ENCODE measurements at places on chromosomes 7 and 10.

GRCh38 chr10:117275121-117275520 lies 34.2 kb downstream of the SLC18A2 start:
- no peak for DNase-seq

- DNase-seq = no peak
Measured at GRCh38 chr10:122029499-122030199, 40.7 kb downstream of the TACC2 start.

GRCh38 chr7:2717293-2718261 lies 29.6 kb downstream of the AMZ1 start:
- no peak for DNase-seq

DNA sequence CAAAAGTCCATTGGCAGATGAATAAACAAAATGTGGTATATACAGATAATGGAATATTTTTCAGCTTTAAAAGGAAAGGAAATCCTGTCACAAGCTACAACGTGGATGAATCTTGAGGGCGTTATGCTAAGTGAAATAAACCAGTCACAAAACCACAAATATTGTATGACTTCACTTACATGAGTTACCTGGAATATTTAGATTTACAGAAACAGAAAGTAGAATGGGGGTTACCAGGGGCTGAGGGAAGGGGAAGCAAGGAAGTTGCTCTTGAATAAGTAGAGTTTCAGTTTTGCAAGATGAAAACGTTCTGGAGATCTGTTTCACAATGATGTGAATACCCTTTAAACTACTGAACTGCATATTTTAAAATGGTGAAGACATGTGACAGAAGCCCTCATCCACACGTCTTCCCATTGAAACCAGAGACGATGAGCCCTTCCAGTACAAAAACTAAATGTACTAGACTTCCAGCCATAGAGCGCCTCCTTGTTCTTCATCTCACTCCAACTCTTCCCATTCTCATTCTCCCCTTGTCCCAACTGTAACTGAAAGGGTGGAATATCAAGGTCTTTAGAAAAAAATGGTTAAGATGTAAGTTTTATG lies 62.4 kb downstream of the MICU1 start:
- no peak for DNase-seq

DNA sequence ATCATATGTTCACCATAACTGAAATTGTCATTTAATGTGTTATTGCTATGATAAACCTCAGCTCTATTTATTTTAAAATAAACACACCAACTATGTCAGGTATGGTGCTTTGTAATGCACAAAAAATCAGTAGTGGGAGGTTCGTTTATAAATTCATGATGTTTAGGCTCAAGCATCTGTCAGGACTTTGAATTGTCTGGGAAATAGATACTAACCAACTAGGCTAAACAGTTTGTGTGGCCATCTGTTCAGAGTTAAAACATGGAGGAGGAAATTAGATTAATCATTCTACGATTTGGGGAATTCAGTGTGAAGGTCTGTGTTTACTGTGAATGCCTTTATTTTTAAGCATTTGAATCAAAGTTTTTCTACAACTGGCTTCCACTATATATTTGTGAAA lies 212.6 kb upstream of the FZD8 start:
- DNase-seq = no peak

DNA sequence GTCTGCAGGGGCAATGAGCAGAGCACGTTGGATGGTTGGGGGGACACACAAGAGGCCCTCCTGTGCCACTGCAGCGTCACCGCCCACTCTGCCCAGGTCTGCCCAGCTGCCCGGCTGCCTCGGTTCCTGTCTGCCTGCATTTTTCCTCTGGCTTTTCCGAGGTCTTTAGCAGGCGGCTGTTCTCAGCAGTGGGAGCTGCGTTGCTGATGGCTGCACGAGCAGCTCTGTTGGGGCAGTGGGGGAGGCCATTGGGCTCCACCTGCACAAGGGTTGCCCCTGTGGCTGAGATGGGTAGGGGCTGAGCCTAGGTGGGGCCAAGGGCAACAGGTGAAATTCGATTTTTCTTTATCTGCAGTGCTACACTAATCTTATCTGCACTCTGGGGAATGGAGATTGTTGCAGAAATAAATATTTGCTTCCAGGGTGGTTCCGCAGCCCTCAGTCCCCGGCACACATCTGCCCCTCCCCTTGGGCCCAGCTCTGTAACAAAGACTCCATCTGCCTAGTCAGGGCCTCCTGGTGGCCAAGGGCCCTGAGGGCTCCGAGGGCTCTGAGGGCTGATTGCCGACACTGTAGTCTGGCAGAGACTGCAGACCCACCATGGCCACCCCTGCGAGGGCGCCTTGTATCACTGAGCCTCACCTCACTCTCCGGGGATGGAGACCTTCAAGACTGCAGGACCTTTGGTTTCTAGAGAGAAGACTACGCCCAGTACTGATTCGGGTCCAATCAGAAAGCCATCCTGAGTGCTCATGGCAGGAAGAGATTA lies 141.7 kb upstream of the SHH start:
- no peak for DNase-seq

DNA sequence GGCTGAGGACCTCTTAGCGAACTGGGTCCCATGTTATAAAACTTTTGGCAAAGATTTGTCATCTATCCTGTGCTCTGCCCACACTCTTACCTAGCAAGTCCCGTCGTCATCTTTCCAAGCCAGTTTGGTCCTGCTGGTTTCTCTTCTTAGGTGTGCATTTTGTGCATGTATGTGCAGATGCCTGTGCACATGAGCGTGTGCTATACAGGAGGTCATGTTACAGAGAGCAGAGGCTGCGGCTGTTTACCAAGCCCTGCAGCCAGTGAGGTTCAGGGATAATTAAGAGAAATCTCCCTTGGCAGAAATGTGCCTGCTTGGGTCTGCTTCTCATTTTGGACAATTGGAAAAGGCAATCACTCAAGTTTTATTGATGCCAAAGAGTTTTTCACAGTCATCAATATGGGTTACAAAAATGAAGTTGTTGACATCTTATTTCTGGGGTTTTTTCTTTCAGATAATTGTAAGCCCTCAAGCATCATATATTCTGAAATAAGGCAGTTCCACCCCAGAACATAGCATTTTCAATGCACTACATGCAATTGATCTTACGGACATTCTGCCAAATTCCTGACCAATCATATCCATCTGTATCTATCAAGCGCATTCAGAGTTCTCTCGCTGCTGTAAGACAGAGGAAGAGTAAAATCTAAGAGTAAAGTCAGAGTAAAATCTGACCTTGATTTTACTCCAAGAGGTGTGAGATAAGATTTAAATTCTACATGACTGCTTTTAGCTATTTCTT lies 361.4 kb upstream of the ZNF32 start:
- DNase-seq = no peak

DNA sequence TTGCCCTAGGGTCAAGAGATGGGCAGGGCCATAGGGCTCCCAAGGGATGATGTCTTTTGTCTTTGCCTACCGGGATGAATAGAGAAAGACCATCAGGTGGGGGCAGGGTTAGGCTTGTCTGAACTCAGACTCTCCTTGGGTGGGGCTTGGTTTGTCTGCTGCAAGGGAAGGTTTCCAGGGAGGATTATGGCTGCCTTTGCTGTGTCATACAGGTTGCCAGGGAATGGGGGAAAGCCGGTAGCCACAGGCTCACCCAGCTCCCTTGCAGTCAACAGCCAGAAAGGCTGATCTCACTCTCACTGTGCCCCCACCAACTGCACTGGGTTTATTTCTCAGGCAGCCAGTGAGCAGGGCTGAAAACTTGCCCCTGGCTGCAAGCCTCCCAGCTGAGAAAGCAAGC lies 253.2 kb downstream of the POLR1F start:
- DNase-seq = no peak

DNA sequence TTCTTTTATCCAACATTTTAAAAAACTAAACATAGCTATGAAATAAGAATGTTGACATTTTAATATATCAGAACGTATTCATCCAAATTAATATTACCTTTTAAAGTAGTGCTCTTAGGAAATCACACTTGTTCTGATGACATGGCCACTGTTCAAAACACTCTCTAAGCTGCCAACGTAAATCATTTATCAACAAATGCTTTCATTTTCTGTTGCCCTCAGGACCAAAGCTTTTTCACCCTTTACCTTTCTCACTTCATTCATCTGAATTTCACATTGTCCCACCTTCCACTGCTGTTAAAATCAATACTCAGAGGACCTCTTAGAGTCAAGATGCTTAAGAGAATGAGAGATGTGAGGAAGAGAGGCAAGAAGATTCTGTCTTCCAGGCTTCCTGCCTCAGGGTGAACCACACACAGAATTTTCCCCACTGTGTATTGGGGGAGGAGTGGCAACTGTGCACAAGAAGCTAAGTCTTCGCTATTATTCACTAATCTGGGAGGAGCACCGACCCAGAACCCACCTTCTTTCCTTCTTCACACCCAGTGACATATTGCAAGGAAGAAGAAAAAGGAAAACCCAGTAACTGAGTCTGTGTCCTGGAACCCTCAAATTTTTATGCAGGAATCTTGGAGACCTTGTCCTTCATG lies 21.0 kb downstream of the HIBADH start:
- DNase-seq = no peak

GRCh38 chr7:107394276-107394675 lies 75.6 kb upstream of the GPR22 start:
- no peak for DNase-seq

DNA sequence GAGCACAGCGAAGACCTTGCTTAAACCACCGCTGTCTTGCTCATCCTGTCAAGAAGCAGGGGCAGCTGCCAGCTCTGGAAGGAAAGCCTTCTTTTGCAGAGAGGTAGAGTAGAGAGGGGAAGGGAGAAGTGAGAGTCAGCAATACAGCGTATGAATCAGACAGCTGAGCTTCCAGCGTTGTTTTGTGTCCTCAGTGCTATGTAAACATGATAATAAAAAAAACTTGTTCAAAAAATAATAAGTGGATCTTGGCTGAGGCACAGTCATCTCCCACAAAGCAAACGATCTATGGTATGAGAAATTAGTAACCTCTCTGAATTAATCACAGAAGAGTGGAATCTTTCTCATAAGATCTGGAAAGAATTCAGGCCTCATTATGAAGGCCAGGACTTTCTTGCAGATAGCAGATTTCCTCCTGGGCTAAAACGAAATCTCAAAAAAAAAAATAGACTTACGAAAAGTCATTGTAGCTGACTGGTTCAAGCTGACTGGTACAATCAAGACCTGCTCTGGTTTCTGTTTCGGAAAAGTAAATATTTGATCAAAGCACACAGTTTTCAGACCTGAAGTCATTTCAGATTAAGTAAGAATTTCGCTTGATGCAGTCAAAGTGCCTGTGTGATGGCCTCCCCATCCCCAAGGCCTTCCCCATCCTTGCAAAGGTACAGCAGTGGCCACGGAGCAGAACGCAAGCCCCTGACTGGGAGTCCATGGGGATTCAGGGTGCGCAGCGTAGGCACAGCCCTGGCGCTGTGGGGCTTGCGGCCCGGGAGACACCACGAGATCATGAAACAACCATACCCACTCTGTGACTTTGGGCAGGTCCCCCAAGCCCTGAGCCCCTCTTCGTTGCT lies 29.4 kb downstream of the CHST15 start:
- DNase-seq = no peak

All from stimulated activated CD4-positive, alpha-beta T cell treated with anti-CD3 and anti-CD28 coated beads, Interleukin-15, amount 100 ng/mL, for 1 hour (primary cell).